Stimulated activated CD4-positive, alpha-beta T cell treated with anti-CD3 and anti-CD28 coated beads, Interleukin-15, amount 100 ng/mL, for 48 hours (primary cell): ENCODE measurements at places on chromosomes 3 and 15.

DNA sequence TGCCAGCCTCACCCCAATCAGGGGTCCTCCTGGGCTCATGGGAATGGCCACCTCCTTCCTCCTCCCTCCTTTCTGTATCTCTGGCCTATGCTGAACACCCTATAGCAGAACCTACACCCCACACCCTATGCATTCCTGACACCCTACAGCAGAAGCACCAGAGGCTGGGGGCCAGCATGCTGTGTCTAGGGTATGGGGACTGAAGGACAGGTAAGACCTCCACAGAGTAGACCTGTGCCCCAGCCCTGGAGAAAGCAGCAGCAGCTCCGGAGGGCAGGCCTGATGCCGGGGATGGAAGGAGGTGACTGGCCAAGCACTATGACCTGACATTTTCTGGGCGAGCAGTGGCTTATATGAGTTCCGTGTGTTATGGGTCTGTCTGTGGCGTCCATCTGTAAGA lies 66.9 kb downstream of the TLE3 start:
- DNase-seq: no peak

DNA sequence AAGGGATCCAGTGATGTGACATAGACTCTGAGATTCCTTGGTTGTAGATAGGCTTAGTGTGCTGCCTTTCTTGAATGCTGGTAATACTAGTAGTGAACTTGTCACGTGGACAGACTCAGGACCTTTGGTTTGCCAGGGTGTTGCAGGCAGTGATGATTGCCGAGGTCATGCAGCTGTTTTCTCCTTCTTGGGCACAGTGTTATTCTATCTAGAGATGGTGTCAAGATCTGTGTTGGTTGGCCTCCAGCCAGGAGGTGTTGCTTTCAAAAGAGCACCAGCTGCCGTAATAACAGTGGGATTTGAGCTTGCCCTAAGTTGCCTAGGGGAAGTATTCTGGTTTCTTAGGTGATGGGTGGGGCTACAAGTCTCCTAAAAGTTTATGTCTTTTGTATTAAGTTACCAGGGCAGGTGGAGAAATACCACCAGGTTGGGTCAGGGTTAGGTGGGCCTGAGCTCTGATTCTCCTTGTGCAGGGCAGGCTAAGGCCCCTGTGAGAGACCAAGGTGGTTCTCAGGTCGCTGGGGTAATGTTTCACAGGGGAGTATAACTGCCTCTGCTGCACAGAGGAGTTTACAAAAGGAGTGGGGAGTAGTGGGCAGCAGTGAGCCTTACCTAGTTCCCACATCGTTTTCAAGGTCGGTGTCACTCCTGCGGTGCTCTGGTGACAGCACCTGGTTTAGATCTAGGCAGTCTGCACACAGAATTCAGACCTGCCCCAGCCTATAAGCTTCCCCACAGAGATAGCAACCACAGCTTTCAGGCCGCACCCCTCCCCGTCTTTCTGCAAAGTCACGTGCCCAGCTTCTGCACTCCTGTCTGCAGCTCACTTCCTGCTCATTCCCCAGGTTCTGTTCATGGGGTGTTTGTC lies 350.3 kb downstream of the DOCK3 start:
- peak; percentile 29 for DNase-seq

DNA sequence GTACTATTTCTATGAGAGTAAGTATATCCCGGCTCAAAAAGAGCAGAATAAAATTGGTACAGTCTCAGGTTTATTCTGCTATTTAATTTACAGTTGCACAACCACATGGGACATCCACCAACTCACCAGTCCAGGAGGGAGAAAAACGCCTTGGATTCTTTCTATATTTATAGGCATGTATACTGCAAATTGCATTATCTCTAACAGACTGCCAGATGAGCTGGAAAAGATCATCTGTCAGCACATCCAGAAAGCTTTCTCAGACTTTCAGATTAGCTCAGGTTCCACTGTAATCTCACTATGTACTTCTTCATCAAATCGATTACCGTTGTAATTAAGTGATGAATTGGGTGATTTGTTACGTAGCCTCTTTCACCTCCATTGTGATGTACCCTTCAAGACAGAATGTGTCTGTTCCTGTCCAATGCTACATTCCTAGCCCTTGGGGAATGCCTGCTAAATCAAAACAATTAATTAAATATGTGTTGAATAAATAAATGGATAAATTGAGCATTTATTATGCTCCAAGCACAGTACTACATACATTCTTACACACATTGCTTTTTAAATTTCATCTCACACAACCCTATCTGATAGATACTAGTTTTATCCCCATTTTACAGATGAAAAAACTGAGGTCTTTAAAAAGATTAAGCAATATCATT lies 38.1 kb upstream of the TMC3 start:
- DNase-seq: no peak

GRCh38 chr3:88661433-88661824 lies 446.0 kb upstream of the EPHA3 start:
- DNase-seq: no peak

DNA sequence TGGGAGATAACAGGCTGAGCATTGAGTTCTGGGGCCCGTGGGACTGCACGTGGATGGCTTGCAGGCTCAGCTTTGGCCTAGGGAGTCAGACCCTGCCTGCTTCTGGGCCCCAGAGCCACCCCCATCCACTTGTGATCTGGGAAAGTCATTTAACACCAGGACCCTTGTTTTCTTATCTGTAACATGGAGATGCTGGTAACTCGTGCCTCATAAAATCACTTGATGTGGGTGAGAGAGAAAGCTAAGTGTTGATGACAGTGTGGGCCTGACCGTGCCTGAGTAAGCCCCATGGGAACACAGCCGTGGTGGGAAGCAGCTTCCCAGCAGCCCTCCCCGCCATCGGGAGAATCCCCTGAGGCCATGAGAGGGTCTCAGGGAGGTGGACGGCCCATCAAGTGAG lies 378.1 kb downstream of the GABRB3 start:
- DNase-seq: no peak

- DNase-seq: peak; percentile 20
Measured at GRCh38 chr15:62649793-62650420, 392.6 kb upstream of the TPM1 start.

DNA sequence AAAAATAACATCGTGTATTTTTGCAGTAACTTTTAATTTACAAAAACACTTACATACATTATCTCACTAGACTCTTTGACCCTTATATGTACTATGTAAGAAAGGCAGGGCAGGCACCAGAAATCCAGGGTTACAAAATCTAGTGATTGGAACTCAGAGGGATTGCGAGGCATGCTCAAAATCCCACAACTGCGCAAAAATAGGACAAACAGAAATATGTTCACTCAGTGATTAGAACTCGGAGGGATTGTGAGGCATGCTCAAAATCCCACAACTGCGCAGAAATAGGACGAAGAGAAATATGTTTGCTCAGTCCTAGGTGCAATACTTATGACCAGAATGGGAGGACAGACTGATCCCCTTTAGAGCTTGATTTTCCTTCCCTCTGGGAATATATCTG lies 79.2 kb upstream of the TGFBR2 start:
- DNase-seq: no peak

- no peak for DNase-seq
Measured at GRCh38 chr3:125957674-125958510, 11.1 kb upstream of the ROPN1B start.

DNA sequence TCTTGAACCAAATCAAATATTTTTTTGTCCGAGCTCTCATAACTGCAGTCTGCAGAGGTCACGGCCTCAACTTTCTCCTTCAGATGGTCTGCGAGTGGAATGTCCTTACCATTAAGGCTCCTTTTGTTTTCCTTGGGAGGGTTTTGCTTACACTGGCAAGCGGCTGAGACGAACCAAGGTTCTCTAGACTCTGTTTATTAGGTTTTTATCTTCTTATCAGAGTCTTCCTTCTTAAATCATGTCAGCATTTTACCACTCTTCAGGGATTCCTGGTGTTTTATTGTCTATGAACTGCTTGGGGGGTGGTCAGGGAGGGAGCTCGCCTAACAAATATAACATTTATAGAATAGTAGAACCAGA lies 773.7 kb upstream of the NR2F2 start:
- DNase-seq: no peak

GRCh38 chr3:57126244-57126643 lies 38.9 kb downstream of the IL17RD start:
- no peak for DNase-seq

- no peak for DNase-seq
Measured at GRCh38 chr3:107767897-107768605, 245.3 kb downstream of the BBX start.

DNA sequence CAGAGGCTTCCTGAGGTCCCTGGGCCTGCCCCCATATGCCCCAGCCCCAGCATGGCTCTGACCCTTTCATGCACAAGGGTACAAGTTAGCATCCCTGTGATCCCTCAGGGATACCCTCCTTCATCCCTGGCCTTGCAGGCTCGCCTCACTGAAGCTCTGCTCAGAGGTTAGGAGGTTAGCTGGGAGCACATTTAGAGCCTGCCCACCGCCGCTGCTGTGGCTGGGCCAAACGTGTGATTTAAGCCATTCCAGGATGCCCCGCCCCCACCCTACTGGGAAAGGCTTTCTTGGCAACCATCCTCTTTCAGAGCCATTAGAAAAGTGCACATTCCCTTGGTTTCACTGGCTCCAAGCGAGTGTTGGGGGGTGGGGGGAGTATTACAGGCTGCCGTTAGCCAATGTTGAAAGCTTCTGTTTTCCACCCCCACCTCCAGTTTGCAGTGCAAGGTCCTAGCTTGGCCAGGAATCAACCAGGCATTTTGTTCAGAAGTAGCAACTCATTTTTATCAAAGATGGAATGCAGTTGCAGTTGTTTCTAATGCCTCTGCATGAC lies 6.3 kb upstream of the HES1 start:
- no peak for DNase-seq

DNA sequence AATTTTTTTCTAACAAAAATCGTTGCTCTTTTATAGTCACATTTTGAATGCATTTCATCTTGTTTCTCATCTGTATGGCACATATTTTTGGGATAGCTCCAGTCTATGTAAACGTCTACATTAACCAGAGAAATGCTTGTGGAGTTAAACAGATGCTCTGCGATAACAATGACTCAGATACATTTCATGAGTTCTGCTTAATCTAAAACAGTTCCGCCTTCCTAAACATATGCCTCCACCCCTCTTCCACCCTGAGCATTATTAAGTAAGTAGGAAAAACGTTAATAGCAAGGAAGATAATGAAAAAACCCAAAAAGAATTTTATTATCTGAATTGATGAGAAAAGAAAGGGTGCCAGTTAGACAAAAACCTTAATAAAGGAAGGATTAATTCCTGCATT lies 396.1 kb downstream of the TUSC7 start:
- no peak for DNase-seq

DNA sequence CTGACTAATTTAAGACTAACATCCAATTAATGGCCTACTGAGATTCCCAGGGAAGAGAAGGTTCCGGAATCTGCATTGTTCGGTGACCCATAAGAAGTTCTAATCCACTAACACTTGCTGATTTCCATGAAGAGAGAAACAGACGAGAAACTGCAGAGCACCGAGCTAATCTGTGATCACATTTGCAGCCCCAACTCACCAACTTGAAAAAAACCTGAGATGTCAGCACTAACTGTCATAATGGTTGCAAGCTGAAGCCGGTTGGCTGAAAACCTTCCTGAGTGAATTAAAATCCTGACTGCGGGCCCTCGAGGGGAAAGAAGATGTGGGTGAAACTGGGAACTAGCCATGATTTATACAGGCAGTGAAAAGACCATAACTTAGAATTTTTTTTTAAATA lies 204.8 kb upstream of the IGF1R start:
- DNase-seq: no peak

GRCh38 chr3:32422943-32423342 lies 31.3 kb downstream of the CMTM7 start:
- DNase-seq: no peak

- no peak for DNase-seq
Measured at GRCh38 chr3:136261826-136262225, 11.7 kb downstream of the PCCB start.

DNA sequence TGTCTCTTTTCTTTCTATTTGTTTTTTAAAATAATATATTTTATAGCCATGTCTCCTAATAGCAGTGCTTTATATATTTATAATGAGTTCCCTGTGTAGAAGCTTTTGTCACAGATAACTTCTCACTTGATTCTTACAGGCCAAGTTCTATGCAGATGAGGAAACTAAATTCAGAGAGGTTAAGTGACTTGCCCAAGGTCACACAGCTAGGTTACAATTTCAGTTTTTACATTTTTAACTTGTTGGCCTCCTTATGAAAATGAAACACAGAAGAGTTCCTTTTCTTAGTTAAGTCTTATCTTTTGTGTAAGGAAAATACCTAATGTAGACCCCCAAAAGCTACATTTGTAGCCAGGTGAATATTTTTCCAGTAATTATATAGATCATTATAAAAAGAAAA lies 83.3 kb upstream of the SOX2 start:
- no peak for DNase-seq

GRCh38 chr3:170044795-170045244 lies 7.0 kb downstream of the GPR160 start:
- no peak for DNase-seq

GRCh38 chr3:115369021-115369420 lies 221.9 kb upstream of the ZBTB20 start:
- DNase-seq: no peak

GRCh38 chr3:128173849-128174248 lies 20.6 kb downstream of the EEFSEC start:
- no peak for DNase-seq

DNA sequence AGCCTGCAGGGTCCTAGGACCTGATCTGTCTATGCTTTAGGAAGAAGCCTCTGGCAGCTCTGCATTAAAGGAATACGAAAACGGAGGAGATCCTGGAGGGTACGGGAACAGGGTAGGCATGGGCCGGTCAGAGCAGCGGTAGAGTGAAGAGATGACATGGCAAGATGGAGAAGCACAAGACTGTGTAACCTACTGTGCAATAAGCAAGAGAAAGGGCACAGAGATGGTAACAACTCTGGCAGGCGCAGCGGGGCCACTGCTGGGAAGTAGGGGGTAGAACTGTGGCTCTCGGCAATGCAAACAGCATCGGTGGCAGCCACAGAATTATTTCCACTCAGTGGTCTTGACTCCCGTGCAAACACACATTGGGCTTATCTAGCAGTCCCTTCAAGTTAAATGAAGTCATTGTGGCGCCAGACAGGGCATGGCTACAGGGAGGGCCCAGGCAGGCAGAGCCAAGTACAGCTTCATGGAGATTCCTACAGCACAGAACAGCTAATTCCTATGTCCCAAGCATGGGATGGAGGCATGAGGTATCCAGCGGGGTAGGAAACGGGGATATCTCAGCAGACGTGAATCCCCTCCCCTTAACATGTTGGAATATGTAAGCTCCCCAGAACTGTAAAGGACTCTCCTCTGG lies 28.8 kb downstream of the WHAMM start:
- no peak for DNase-seq

DNA sequence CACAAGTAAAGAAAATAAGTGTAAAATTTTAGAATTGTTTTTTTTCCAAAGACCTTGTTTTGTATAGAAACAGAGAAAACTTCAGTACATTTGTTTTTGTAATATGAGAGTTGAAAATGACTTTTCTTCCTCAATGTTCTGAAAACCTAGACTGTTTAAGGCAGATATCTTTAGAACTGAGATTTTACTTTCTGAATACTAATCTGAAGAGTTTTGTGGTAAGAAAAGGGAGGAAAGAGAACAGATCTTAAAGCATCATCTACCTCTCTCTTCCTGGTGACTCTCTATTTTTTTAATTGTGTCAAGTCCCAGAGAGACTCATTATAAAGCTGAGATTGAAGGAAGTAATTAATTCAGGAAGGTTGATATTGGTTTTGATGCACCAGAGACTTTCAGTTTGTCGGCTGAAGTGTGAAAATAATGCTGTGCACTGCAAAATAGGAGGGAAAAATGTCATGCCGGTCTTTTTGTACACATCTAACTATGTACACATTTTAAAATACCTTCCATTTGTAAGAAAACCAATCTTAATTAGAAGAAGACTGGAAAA lies 142.1 kb upstream of the NAALADL2 start:
- DNase-seq: no peak
